Activated CD8-positive, alpha-beta T cell treated with anti-CD3 and anti-CD28 coated beads for 36 hours (primary cell): ENCODE measurements at places on chromosomes 12 and 14.
A peak's percentile ranks its signal among the peaks of the same experiment; 100 is the strongest.

- DNase-seq, result no peak
These were observed 88.8 kb downstream of the GALNT8 start for GRCh38 chr12:4809013-4809448.

DNA sequence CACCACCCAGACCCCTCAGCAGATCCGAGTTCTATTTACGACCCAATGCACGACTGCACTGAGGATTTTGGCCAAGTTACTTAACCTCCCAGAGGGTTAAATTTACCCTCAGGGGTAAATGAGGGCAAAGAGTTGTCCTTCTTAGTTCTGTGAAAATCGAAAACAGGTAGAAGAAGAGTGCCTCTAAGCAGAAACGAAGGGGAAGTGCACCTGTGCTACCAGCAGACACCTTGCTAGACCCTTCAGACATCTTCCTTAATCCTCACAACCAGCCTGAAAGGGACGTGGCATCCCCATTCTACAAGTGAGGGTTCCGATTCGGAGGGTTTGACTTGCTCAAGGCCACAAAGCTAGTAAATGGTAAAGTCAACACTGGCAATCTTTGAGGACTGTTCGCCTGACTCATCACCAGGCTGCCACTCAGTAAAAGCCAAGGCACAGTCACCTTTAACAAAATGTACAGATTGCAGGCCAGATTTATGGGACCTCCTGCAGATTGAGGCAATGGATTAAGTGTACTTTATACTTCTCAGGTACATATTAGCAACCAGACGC lies 1.6 kb downstream of the GSG1 start:
- peak; percentile 39 for DNase-seq

- peak; percentile 8 for DNase-seq
These were observed 990 bp downstream of the FERMT2 start for GRCh38 chr14:52949711-52950409.

DNA sequence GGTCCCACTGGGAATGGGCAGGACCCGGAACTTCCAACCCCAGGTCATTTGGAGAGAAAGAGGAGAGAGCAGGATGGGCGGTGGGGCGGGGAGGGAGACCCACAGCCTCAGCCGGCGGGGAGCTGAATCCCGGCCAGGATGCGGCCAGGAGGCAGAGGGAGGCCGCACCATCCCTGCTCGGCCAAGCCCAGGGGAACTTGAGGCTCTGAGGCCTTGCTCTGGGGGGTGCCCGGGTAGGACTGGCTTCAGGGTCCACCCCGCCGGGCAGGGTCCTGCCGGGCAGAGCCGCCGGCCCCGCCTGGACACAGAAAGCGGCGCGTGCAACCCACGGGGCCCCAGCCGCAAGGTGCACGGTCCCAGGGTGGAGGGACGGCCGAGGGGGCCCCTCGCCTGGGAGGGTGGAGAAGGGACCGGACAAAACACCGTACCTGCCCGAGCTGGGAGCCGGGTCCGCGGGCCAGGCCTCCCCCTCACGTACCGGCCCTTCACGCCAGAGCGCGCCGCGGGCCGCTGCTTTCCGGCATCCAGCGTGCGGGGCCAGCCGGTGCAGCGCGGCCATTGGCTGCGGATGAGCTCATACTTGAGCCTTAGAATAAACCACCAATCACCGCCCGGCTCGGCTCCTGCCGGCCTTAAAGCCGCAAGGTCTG lies at the start of gene RPS6KL1:
Gene RPS6KL1, minus strand, starts transcription at position 509 of the 650 bp plus-strand sequence. CDS start 1,719 bp downstream, outside the sequence.
- DNase-seq, result peak; percentile 88
